Endodermal cell (in vitro differentiated cells): ENCODE measurements at places on chromosomes 5 and 9. TPM values are rescaled to one million over a fixed set of nuclear protein-coding genes. Genes with fewer than 3 reads are reported as not detected.

DNA sequence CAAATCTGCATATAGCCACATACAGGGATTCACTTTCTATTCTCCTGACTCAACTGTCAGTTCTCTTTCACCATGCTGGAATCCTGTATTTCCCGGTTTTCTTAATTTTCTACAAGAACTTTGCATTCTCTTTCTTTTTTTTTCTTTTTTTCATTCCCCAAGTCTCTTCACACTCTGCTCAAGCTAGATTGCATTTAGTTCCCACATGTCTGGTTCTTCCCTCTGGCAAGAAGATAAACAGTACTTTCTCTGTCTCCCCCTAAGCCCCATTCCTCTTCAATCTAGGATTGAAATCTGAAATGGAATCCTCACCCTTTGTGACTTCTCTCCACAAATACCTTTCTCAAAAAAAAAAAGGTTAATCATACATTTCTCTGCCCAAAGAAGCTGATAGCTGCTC is 64.2 kb upstream of the SLC12A2 start:
- H3K27ac ChIP-seq, result no peak overlapping the region
- DNase-seq, result no peak
- H3K4me1 ChIP-seq, result peaks cover 29% of the 10 kb centered on the region
- no peaks in the 10 kb centered on the region for H3K36me3 ChIP-seq
- no peak overlapping the region for H3K4me3 ChIP-seq

DNA sequence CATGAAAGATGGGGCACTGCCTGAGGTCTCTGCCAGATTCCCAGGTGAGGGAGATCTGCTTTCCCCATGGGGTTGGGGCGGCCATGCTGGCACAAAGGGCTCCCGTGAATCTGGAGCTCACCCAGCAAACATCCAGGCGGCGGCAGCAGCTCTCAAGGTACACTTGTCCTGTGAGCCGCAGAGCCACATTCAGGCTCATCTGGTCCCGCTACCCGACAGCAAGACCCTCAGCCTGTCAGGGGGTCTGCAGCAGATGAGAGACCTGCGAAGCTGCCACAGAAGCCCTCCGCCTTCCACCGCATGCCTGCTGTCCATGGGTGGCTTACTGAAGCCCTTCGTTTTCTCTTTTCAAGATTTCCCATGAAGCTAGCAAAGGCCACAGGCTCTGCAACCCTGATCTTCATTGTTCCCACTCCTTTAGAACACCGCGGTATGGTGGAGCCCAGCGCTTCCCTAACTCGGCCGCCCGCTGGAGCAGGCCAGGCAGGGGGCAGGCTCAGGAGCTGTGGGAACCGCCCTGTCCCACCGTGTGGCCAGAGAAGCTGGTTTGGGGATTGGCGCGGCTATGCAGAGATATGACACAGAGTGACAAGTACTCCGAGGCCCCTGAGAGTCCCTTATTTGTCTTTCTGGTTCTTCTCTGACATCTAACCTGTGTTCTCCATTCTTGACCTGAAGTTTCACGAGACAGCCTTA is 8.8 kb downstream of the LRRC14B start:
- H3K27ac ChIP-seq, result peak overlapping the region; percentile 47
- DNase-seq, result no peak
- peaks cover 20% of the 10 kb centered on the region for H3K36me3 ChIP-seq
- no peaks in the 10 kb centered on the region for H3K27me3 ChIP-seq

DNA sequence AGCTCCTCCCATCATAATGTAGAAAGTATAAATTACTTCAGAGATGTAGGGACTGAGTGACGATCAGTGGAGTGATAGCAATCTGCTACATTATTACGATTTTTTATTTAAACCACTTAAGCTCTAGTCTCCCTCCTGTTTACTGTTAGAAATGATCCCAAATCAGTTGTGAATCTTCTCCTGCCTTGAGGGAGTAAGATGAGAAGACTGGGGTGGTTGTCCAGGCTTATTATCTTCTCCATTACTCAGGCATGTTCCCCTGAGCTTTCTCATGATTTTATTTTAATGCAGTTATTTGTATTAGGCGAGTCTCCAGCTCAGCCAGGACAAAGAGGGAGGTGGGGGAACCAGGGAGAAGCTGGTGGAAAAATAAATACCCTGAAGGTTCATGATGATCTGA is 48.2 kb upstream of the CTNNA1 start:
- no peak overlapping the region for H3K4me3 ChIP-seq
- H3K27me3 ChIP-seq, result no peaks in the 10 kb centered on the region
- no peak for DNase-seq
- H3K36me3 ChIP-seq, result no peaks in the 10 kb centered on the region
- peak overlapping the region; percentile 65 for H3K27ac ChIP-seq
- H3K4me1 ChIP-seq, result no peaks in the 10 kb centered on the region

GRCh38 chr5:57705769-57706168 is 223.2 kb upstream of the ACTBL2 start:
- H3K4me3 ChIP-seq, result no peak overlapping the region
- H3K27me3 ChIP-seq, result no peaks in the 10 kb centered on the region
- DNase-seq, result no peak
- H3K27ac ChIP-seq, result no peak overlapping the region

GRCh38 chr5:15383021-15383420 is 117.0 kb upstream of the FBXL7 start:
- no peaks in the 10 kb centered on the region for H3K27me3 ChIP-seq
- no peak for DNase-seq
- no peaks in the 10 kb centered on the region for H3K36me3 ChIP-seq
- H3K27ac ChIP-seq, result no peak overlapping the region

The ARHGEF28 gene
- total RNA-seq, result 0.61 and 0.92 TPM in 2 replicates

GRCh38 chr5:911601-912000 is 18.9 kb downstream of the TRIP13 start:
- H3K27me3 ChIP-seq, result no peaks in the 10 kb centered on the region
- H3K4me1 ChIP-seq, result peaks cover under 1% of the 10 kb centered on the region
- H3K4me3 ChIP-seq, result no peak overlapping the region
- H3K27ac ChIP-seq, result no peak overlapping the region

DNA sequence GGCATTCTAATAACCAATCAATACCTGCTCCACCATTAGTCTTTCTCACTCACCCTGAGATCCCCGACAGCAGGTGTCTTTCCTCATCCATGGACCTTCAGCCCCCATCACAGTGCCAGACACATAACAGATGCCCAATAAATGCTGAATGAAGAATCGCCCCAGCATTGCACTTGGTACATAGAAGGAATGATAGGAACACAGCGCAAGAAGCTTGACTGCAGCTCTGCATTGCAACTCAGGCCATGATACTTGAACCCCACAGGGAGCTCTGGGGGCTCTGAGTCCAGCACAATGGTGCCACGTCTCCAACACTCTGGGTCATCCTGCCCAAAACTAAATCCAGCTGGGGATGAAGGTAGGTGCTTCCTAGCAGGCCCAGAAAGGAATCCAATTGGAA is 355.0 kb upstream of the SLC30A5 start:
- no peaks in the 10 kb centered on the region for H3K4me1 ChIP-seq
- H3K4me3 ChIP-seq, result no peak overlapping the region
- H3K27me3 ChIP-seq, result no peaks in the 10 kb centered on the region
- H3K27ac ChIP-seq, result no peak overlapping the region
- no peaks in the 10 kb centered on the region for H3K36me3 ChIP-seq

- no peaks in the 10 kb centered on the region for H3K36me3 ChIP-seq
- no peaks in the 10 kb centered on the region for H3K27me3 ChIP-seq
- DNase-seq, result no peak
- H3K4me1 ChIP-seq, result no peaks in the 10 kb centered on the region
Measured at GRCh38 chr5:53357439-53357838, 123.0 kb upstream of the FST start.

DNA sequence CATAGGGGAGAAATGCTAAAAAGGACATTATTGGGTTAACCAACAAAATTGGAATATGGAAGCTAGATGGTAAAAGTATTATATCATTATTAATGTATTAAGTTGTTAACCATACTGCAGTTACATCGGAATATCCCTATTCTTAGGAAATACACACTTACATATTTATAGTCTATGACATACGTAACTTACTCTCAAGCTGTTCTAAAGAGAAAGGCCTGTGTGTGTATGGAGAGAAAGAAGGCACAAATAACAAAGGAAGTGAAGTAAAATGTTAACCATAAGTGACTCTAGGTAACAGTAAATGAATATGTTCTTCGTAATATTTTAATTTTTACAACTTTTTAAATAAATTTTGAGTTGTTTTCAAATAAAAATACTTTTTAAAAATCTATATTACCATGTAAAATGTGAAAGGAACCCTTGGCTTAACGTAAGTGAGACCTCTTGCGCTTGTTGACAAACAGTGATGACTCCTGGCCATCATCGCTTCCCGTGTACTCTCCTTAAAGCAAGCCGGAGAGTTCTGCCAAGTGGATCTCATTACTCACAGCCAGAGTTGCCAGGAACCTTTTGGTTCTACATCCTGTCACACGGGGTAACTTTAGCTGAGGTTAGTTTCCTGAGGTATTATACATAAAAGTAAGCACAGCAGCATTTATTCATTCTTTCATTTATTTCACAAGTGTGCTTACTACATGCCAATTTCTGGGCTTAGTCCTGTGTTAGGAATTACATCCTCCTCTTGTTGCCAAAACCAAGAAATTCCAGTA is 165.4 kb downstream of the EPB41L4A start:
- peaks cover 71% of the 10 kb centered on the region for H3K27me3 ChIP-seq
- H3K4me3 ChIP-seq, result no peak overlapping the region
- H3K4me1 ChIP-seq, result no peaks in the 10 kb centered on the region
- no peaks in the 10 kb centered on the region for H3K36me3 ChIP-seq
- no peak for DNase-seq

The ATP6V1G1 gene
- 116 to 123 TPM (median 123 TPM) in 3 replicates for total RNA-seq

- no peak for DNase-seq
- H3K36me3 ChIP-seq, result no peaks in the 10 kb centered on the region
- H3K27me3 ChIP-seq, result no peaks in the 10 kb centered on the region
- H3K27ac ChIP-seq, result no peak overlapping the region
- no peak overlapping the region for H3K4me3 ChIP-seq
Measured at GRCh38 chr5:60483050-60483449, 216.9 kb downstream of the DEPDC1B start.

GRCh38 chr5:153636670-153637451 is 146.4 kb downstream of the GRIA1 start:
- no peaks in the 10 kb centered on the region for H3K27me3 ChIP-seq
- no peaks in the 10 kb centered on the region for H3K36me3 ChIP-seq
- H3K27ac ChIP-seq, result no peak overlapping the region

The LHX3 gene
- not detected in 2 replicates for total RNA-seq

DNA sequence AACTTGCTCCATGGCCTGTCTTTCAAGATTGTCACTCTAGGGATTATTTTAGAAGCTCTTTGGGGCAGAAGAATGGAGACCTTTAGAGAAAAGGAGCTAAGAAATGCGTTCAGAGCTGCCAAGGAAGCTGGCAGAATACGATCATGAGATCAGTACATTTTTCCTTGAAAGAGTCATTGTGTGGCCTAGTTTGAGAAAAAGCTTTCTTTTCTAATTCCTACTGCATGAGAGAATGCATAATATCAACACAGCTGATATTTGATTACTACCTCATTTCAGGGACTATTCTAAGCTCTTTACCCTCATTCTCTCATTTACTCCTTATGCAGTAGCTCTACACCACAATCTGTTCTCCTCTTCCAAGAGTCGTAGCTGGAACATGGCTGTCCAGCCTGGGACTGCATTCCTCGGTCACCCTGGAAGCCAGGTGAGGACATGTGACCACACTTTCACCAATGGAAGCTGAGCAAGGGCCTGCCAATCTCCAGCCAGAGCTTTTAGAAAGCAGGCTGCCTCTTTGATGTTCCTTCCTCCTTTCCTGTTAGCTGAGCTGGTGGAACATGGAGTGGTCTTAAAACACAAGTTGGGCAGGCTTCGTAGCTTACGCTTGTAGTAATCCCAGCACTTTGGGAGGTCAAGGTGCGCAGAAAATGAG is 99.3 kb upstream of the LHFPL2 start:
- no peaks in the 10 kb centered on the region for H3K4me1 ChIP-seq
- no peaks in the 10 kb centered on the region for H3K36me3 ChIP-seq
- peak; percentile 61 for DNase-seq
- H3K27ac ChIP-seq, result no peak overlapping the region
- H3K27me3 ChIP-seq, result peaks cover 5% of the 10 kb centered on the region
- no peak overlapping the region for H3K4me3 ChIP-seq

GRCh38 chr9:126490871-126491567 is 122.7 kb upstream of the LMX1B start:
- no peaks in the 10 kb centered on the region for H3K36me3 ChIP-seq
- H3K27me3 ChIP-seq, result no peaks in the 10 kb centered on the region
- H3K27ac ChIP-seq, result no peak overlapping the region

The TERT gene
- total RNA-seq, result 7.7 and 9.8 TPM in 2 replicates
